Activated T-cell treated with anti-CD3 and anti-CD28 coated beads, Interleukin-2, amount 50 U/mL, for 48 hours (primary cell): ENCODE measurements at places on chromosomes 6 and 20.

DNA sequence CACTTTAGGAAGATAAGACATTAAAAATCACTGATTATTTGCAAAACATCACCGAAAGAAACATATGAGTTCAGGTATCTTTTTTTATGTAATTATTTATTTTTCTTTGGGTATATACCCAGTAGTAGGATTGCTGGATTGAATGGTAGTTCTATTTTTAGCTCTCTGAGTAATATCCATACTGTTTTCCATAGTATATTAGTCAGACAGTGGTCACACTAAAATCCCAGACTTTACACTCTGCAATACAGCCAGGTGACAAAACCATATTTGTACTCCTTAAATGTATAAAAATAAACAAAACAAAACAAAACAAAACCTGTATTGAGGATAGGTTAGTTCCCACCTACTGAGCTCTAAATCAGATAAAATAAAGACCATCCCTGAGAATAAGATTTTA lies 1024.3 kb upstream of the EYS start:
- no peak for DNase-seq

DNA sequence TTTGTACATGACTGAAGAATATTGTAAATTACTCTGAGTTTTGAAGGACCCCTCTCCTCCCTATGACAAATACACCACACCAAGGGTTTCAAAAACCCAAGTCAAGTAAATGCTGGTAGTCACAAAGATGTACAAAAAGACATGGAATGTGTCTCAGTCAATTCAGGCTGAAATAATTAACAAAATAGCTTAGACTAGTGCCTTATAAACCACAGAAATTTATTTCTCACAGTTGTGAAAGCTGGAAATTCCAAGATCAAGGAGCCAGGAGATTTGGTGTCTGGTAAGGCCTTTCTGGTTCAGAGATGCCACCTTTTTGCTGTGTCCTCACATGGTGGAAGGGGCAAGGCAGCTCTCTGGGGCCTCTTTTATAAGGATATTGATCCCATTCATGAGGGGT lies 202.3 kb upstream of the RIN2 start:
- no peak for DNase-seq

DNA sequence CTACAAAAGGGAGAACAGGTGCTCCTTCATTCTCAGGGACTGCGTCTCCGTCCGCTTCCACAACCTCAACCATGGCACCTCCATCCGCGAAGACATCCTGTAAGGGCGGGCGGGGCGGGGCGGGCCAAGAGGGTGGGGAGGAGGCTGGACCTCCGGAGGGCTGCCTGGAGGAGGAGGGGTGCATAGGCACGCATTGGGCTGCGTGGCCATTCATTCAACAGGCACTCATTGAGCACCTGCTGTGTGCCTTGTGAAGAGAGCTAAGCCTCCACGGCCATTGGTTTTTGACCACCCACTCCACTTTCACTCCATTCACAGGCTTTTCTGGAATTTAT lies 435 bp downstream of the ZSWIM3 start:
- DNase-seq: no peak

GRCh38 chr20:19288061-19288460 lies 75.6 kb downstream of the SLC24A3 start:
- no peak for DNase-seq

GRCh38 chr20:1912053-1912452 lies 16.8 kb downstream of the SIRPA start:
- no peak for DNase-seq

GRCh38 chr6:169700296-169700695 lies 1.5 kb downstream of the WDR27 start:
- no peak for DNase-seq

DNA sequence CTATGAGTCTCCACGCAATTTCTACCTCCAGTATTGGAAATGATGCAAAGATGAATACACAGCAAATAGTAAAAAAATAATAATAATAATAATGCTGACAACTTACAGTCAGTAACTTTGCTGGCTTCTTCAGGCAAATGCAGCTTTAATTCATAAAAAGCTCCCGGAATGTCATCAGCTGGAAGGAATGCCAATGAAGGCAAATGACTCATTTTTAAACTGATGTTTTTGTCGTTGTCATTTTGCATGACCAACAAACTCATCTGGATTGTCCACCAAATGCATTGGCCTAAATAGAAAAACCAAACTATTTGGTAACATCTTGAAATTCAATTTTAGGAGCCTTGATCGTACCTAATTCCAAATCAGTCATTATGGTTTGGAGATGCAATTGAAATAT lies 217.1 kb downstream of the ALDH8A1 start:
- no peak for DNase-seq

DNA sequence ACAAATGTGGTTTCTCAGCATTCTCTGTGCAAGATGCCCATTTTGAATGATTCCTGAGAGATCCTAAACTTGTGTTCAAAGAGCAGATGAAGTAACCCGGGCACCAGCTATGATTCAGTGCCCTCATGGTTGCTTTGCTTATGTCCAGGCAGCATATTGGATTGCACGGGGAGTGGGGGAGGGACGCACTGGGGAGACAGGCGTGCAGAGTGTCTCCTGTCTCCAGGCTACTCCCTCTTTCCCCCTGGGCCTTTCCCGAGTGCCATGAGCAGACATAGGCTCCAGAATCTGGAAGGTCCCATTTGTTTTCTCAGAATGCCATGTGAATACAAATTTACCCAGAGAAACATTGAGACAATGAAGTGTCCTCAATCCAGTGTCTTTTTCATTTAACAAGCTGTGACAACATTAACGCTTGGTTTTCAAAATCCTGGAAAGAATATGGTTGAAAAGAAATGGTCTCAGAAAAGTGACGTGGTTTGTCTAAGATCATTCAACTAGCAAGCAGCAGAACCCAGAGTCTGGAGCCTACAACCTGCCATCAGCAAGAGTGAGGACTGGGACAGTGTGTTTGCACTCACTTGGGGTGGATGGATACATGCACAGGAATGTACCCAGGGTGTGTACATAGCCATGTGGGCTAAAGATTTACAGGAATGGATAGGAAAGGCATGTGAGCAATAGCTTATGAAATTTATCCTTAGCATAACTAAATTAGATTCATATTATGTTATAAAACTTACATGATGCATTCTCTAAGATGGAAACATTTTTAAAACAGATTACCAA lies 4.2 kb downstream of the SYNDIG1 start:
- DNase-seq: no peak

DNA sequence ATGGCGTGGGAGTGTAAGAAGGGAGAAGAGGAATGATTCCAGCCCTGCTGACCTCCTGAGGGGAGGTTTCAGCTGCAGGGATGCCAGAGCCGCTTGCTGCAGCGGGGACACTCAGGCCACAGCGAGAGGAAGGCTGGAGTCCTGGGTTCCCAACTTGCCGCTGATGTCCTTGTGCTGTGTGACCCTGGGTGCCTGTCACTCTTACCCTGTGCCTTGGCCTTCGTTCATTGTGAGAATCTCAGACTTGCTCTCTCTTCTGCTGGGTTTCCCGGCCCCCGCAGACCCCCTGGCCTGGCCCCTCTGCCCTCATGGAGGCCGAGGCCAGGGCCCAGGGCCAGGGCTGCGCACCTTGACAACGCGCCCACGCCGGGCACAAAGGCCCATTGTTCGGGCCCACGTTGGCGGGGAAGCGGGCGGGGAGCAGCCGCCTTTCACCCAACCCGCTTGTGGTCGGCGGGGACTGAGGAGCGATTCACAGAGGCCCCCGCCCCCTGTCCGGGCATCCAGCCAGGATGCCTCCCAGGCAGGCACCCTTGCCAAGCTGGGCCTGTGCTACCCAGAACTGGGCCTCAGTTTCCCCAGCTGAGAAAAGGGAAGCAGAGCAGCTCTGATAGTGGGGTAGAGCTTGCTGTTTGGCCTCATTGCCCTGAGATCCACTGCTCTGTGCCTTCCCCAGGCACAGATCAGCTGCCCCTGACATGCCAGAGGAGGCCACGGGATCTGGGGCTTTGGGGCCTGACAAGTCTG lies 52.4 kb downstream of the CEBPB start:
- DNase-seq: no peak

DNA sequence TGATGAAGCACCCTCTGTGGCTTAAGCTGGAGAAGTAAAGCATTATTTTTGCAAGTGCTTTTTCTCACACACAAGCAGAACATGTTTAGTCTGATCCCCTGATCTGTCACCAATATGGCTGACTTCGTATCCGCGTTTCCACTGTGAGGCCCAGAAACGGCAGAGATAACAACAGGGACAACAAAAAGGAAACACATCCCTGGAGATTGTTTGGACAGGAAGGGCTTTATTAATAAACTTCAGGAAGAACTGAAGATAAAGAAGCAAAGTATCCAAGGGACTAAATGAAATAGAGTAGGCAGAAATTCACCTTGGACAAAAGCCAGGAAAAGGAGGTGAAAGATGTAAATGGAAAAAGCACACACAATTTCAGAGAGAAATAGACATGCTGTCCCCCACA lies 49.2 kb downstream of the RARS2 start:
- no peak for DNase-seq

DNA sequence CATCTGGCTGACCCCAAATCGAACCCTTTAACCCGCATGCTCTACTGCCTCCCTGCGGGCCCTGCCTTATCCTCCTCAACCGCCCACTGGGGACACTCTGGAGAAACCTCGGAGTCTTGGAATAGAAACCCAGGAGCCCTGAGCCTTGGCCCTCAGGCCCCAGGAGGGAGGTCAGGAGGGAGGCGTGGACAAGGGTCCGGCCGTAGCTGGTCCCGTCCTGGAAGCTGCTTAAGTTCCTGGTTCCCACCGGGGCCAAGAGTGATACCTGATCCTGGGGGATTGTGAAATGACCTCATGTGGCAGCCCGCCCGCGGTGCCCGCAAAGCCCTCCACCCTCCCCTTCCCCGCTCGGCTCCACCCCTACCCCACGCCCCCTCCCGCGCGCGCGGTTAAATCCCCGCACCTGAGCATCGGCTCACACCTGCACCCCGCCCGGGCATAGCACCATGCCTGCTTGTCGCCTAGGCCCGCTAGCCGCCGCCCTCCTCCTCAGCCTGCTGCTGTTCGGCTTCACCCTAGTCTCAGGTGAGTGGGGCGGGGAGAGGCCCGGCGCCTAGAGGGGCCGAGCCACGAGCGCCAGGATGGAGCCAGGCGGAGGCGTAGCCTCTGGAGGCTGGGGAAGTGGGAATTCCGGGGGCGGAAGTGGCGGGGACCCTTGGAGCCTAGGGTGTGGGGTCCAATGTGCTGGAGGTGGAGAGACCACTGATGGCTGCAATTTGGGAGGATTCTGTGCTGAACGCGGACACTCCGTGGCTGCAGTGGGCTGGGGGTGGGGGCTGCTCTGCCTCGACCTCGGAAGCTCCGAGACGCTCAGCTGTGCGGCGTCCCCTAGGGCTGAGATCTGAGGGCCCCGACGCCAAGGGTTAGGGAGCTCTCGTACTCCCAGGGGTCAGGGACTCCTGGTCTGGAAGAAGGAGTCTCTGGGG lies at the start of gene WFDC2:
TSS of gene WFDC2 (plus strand) at position 418 of the 926 bp plus-strand sequence. CDS start at position 447, 29 bp downstream.
- no peak for DNase-seq

DNA sequence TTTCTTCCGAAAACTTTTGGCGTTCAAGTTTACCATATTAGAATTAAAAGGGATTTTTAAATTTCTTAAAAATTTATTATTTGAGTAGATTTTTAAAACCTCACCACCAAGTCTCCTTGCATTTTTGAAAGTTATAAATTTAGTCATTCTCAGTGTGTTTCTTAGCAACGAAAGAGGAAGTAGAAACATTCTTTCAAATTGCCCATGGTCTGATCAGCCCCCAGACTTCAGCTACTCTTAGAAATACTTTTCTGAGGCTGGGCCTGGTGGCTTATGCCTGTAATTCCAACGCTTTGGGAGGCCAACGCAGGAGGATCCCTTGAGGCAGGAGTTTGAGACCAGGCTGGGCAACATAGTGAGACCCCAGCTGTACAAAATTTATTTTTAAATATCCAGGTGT lies 15.1 kb upstream of the RTF2 start:
- DNase-seq: no peak
